ENCODE measurements at places on chromosomes 11 and 22.

DNA sequence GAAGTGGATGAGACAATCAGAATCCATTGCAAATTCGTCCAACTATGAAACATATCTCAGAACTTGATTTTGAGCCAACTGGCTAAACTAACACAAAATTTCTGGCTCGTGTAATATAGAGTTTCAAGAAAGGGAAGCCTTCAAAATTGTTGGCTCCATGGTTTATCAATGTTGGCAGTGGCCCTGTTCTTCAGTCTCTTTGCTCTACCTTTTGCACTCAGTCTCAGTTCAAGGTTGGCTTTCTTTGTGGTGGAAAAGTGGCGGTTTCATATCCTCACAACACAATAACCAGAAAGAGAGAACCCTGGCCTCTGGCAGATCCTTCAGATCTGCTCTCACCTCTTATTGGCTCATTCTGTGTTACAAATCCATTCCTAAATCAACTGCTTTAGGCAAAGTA, 473.8 kb upstream of the API5 start:
- DNase-seq: no peak

GRCh38 chr11:87432022-87432421, 394.3 kb downstream of the TMEM135 start:
- DNase-seq: no peak

- DNase-seq: no peak
Measured at GRCh38 chr11:95352733-95353346, 121.8 kb upstream of the SESN3 start.

DNA sequence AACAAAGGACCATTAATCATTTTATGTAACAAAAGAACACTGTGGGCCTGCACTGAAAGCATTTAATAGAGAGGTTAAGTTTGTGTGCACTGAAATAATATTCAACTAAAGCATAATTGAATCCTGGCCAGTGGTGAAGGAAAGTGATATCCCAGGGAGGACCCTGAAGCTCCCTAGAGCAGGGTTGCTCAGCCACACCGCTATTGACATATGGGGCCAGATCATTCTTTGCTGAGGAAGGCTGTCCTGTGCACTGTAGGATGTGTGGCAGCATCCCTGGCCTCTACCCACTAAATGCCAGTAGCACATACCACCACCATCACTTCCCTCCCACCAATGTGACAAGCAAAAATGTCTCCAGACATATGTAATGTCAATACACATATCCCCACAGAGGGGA, 166.1 kb upstream of the MTNR1B start:
- no peak for DNase-seq

- DNase-seq: no peak
Measured at GRCh38 chr11:569158-569885, 6.9 kb upstream of the PHRF1 start.

DNA sequence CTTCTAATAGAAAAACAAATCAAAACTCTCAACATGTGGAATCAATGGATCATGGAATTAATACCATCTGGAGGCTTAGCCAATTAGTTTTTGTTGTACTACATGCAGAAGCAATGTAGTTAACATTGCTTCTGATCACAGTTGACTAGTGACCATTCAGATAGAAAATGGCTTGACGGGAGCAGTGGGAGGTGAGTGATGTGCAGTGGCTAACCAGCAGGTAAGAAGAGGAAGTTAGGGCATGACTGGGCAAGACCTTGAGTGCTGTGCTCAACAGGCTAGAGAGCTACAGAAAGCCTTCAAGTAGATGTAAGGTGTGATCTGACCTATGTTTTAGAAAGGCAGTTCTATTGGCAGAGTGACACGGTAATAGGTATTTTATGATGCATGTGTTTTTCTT, 60.7 kb upstream of the ALKBH3 start:
- DNase-seq: no peak

DNA sequence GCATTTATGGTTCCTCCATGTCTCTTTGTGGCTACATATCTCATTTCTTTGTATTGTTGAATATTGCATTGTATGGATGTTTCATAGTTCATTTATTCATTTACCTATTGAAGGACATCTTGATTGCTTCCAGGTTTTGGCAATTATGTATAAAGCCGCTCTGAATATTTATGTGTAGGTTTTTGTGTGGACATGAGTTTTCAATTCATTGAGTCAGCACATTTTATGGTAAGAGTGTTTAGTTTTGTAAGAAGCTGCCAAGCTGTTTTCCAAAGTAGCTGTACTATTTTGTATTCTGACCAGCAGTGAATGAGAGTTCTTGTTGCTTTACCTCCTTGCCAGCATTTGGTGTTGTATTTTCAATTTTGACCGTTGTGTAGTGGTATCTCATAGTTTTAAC, 39.2 kb downstream of the KDM2A start:
- DNase-seq: no peak

DNA sequence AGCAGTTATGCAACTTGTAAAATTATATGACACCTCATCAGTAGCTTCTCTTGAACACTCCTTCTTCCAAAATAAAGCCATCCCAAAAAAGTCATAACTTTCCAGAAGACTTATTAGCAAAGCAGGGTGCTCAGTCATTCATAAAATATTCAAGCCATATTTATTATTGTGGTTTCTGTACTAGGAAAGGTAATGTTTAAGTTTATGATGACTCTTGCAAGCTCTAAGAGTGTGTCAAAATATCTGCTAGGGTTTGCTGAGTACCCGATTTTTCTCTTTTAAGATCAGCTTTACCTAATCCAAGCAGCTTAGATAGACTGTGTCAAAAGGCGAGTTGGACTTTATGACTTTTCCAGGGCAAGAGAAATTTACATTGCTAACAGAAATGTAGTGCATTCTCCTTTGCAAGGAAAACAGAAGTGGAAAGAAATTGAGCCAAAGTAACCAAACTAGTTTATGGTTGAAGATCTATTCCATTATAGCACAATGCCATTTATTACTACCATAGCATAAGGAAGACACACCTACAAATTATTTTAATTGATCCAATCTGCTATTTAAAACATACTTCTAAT, 98.0 kb upstream of the SOX6 start:
- DNase-seq: no peak

DNA sequence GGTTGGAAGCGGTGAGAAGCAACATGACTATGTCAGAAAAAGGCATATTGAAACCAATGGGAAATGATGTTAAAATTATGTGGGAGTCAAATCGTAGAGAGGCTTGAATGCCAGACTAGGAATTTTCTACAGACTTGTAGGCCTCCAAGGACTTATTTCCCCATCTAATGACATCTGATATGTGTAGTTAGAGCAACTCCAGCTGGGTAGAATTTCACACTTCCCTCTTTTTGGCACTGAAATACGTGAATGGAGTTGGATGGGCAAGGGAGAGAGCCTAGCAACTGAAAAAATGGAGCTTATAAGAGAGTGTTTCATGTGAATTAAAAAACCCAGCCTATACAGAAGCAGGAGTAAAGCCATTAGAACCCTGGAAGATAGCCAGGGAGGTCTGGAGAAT, 304.2 kb downstream of the INSC start:
- no peak for DNase-seq

- no peak for DNase-seq
Measured at GRCh38 chr22:46972901-46973831, 210.7 kb downstream of the TBC1D22A start.

DNA sequence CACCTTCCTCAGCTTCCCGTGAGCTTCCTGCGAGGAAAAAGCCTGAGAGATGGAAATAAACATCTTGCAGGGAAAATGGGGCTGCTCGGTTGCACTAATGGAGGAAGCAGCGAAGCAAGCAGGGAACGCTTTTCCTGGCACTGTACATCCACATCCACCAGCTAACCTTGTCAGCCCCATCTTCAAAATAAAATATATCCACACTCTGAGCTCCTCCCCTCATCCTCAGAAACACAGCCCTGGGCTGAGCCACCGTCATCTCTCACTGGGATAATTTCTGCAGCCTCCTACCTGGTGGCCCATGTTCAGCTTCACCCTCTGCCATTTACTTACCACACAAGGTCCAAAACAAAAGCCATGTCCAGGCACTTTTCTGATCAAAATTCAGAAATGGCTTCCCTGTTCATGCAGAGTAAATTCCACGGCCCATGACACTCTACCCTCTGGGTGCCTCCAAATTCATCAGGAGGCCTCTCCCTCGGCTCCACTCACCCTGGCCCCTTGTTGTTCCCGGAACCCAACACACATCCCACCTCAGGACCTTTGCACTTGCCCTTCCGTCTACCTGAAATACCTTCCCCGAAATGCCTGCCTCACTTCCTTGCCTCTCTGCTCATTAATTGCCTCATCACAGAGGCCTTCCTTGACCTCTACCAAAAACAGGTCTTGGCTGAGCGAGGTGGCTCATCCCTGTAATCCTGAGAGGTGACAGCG, 13.0 kb downstream of the C11orf86 start:
- DNase-seq: no peak

- DNase-seq: no peak
Measured at GRCh38 chr22:27791859-27792241, 9.7 kb downstream of the MN1 start.

DNA sequence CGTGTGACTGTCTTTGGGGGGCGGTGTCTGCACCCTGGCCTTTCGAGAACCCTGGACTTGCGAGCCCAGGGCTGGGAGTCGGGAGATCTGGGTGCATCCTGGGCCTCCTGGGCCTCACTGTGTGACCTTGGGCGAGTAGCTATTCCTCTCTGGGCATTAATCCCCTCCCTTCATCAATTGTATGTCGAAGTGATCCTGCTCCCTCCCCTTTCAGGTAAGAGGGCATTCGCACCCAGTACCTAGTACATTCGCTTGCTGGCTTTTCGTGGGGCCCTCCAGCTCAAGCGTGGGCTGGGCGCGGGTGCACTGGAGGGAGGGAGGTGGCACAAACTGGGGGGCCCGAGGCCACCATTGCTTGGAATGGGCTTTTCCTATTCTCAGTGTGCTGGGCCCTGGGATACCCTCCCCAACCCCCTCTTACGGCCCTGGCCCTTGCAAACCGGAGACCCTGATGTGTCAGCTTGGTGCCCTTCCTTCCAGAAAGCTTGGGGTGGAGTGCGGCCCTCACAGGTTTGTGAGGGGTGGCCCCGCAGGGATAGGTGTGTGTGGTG, 530 bp downstream of the USP35 start:
- no peak for DNase-seq

- no peak for DNase-seq
Measured at GRCh38 chr22:50207383-50208140, 6.8 kb downstream of the SELENOO start.

- no peak for DNase-seq
Measured at GRCh38 chr11:43555816-43556611, 124.5 kb upstream of the HSD17B12 start.

DNA sequence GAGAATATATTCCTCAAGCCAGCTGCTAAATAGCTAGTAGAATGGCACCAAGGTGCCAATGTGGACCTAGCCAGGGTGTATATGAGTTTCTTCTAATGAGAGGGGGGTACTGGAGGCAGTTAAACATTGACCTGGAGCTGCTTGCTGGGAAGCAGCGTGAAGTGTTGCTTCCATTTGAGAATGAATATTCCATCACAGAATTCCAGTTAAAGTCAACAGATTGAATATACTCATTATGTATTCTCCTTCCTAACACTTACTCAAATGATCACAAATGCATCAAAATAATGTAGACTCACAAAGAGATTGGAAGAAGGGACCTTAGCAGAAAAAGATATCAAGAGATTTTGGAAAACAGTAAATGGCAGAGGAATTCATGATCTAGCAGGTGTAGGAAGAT, 102.1 kb downstream of the CD44 start:
- no peak for DNase-seq

GRCh38 chr11:121237686-121238658, 54.6 kb upstream of the SC5D start:
- no peak for DNase-seq

DNA sequence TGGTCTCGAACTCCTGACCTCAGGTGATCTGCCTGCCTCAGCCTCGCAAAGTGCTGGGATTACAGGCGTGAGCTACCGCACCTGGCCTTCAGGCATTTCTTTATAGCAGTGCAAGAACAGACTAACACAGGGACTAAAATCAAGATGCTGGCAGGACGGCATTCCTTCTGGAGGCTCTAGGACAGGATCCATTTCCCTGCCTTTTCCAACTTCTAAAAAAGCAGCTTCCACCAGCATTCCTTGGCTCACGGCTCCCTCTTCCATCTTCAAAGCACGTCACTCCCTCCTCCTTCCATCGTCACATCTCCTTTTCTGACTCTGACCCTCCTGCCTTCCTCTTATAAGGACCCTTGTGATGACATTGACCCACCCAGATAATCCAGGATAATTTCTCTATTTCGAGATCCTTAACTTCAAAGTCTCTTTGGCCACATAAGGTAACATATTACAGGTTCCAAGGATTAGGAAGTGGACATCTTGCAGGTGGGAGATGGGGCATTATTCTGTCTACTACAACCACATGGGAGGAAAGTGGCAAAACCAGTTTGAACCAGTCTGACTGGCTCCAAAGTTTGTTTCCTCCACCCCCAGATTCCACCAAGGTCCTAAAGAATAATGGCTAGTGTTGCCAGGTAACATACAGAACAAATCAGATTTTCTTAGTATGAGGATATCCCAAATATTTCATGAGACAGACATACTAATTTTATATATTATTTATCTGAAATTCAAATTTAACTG, 172.5 kb downstream of the MN1 start:
- DNase-seq: no peak

DNA sequence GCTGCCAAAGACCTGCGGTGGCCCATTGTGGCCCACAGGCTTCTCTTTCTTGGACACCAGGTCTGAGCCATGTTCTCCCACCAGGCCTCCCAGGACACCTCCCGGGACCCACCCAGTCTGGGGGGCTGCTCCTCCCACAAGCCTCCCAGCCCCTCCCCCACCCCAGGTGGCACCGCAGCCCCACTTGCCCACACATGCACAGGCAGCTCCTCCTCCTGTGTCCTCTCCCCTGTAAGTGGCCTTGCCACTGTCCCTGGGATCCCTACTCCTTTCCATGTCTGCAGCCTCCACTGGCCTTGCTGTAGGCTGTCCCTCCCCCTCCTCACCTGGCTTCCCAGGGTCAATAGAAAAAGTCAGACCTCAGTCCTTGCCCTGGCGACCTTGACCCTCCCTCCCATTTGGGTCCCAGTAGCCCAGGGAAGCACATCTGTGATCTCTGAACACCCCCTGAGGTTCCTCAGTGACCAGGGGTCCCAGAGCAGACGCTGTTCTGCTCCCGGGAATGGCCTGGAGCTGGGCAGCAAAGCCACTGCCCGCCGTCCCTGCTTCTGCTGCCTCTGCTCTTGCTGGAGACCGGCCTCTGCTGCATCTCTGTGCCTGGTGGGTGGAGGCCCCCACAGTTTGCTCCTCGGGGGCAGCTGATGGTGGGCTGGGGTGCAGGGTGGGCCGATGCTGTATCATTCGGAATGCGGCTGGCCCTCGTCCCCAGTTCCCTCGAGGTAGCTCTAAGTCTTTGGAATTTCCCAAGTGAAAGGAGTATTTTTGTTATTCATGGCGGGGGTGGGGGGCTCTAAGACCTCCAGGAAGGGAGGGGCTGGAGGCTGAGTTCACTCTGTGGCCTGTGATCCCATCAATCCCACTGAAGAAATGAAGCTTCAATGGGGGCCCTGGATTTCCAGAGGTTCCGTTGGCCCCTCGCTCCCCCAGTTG, 43.6 kb downstream of the ARHGAP8 start:
- no peak for DNase-seq

- DNase-seq: no peak
Measured at GRCh38 chr11:83666149-83666548, 380.0 kb upstream of the CCDC90B start.

- DNase-seq: no peak
Measured at GRCh38 chr11:133747409-133747808, 97.9 kb downstream of the SPATA19 start.
